ENCODE measurements at places on chromosomes 6 and 20. TPM values are rescaled to one million over a fixed set of nuclear protein-coding genes. Genes with fewer than 3 reads are reported as not detected.

The CST2 gene
- total RNA-seq = not detected

DNA sequence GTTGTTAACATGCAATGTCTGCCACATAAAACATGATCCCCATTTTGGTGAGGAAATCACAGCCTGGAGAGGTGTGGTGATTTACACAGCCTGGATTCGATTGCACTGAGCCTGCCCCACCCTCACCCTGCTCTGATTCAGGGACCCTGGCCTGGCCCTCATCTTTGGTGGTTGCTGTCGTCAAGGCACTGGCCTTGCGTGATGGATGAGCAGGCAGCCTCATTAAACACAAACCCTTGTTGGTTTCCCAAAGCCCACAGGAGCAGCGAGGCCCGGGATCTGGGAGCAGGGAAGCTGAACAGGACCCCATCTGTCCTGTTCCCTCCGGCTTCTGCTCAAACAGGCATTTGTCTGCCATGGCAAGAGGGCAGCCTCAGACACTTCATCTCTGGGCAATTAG, 70.8 kb downstream of the CHMP4B start:
- no peak for DNase-seq

GRCh38 chr6:131628726-131629125, 684 bp upstream of the MED23 start:
- DNase-seq = no peak

The HLA-DOB gene
- total RNA-seq = 0.20 TPM

GRCh38 chr6:75326557-75327258, 42.1 kb upstream of the TMEM30A start:
- DNase-seq = no peak

The ZBTB46 gene
- 27.3 TPM for total RNA-seq

DNA sequence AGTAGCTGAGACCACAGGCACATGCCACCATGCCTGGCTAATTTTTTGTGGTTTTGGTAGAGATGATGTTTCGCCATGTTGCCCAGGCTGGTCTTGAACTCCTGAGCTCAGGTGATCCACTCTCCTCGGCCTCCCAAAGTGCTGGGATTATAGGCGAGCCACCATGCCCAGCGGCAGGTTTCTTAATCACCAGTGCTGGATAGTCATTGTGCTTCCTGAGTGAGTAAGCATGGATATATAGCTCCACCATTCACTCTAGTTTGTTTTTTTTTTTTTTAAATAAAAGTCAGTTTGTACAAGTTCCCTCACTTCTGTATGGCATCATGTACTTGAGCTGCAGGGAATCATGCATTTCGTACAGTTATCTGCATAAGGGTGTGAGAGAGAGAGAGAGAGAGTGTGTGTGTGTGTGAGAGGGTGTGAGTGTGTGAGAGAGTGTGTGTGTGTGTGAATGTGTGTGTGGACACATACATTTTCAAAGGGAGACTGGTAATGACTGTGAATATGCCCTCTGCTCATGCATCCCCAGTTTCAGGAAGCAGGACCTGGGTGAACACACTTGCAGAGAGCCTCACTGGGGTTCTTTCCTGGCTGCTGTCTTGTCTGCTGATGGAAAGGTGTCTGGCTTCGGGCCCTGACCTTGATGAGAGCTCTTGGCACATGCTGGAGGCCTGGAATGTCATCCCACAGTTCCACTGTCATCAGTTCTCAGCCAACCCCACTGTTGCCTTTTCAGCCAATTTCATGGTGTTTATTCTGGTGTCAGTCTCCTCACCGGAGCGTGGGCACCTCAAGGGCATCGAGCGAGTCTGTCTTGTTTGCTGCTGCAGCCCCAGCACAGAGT, 65.0 kb upstream of the XRN2 start:
- no peak for DNase-seq

The MRPL14 gene
- 80.3 TPM for total RNA-seq

The RCAN2 gene
- 3.0 TPM for total RNA-seq

DNA sequence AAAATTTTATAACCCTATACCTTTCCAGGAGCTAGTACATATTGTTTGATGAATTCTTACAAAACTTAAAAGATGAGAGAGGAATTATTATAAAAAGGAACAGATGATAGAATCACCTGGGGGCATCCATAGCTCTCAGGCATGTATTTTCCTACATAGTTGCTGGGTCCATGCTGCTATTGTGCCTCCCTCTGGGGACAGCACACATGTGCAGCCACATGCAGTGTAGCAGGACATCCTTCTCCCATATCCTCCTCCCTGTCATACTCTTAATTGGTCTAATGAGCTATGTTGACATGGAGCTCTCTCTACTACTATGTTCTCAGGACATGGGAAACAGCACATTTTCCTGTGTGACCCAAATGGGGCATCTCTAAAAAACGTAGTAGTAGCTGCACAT, 898.2 kb upstream of the MAP3K7 start:
- no peak for DNase-seq

The C6orf163 gene
- 1.4 TPM for total RNA-seq

The MMP24 gene
- 23.0 TPM for total RNA-seq

DNA sequence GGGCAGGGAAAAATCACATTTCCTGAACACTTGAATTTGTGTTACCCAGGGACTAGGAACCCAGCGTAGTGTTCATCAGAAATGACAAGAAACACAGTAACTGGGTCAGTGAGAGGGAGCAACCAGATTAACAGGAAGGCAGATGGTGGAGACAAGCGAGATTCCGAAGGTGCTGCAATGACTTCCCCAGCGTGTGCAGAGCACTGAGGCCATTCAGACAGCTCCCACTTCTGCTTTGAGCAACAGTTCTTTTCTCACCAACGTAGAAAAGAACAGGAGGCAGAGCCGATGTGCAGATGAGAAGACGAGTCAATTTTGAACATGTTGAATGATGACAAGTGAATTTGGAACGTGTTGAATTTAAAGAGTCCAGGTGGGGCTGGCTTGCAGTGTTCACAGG, 63.1 kb upstream of the IFNGR1 start:
- DNase-seq = no peak

DNA sequence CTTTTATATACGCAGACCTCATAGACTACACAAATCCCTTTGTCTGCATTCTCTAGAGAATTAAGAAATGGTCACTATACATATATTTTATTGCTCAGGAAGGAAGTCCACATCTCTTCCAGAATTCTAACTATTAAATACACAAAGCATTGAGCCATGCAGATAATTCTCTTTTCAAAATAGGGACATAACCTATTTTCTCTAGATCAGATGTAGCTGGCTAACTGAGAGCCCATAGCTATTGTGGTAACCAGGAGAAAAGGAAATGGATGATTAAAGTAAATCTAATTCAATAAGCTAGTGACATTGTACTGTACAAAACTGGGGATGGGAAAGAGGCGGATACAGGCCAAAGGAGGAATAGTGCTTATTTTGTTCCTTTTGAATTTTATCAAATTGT, 137.2 kb downstream of the BACH2 start:
- DNase-seq = no peak

- DNase-seq = no peak
These were observed 407.4 kb downstream of the CD109 start for GRCh38 chr6:74103417-74103816.

GRCh38 chr6:128929869-128930268, 46.9 kb downstream of the LAMA2 start:
- DNase-seq = no peak

- DNase-seq = peak; percentile 39
These were observed 225.4 kb downstream of the PRL start for GRCh38 chr6:22071270-22072041.

- no peak for DNase-seq
These were observed 18.1 kb upstream of the ILRUN start for GRCh38 chr6:34714663-34715062.

DNA sequence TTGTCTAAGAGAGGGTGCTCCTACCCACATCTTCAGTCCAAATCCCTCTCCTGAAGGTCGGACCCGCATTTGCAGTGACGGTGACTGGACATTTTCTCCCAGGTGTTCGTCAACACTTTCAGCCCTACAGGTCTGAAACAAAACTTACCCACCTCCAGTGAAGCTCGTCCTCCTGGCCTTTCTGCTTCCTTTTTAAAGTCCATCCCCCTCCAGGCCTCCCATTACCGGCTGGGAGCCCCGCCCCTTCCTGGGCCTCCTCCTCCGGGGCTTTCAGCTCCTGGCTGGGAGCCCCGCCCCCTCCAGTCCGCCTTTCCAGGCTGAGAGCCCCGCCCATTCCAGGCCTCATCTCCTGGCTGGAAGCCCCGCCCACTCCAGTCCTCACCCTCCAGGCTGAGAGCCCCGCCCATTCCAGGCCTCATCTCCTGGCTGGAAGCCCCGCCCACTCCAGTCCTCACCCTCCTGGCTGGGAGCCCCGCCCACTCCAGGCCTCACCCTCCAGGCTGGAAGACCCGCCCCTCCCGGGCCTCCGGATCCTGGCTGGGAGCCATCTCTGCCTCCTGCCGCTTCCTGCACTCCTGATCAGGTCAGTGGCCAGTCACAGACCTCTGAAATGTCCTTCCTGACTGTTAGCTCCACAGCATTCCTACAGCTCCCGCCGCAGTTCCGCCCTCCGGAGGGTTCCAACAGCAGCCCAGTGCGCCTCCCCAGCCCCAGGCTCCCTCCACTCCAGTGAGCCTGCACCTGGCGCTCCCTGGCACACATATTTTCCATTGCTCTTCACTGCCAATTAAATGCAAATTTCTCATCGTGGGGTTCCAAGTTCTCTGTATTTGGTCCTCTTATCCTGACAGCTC, 98.5 kb downstream of the LY86 start:
- peak; percentile 99 for DNase-seq

- no peak for DNase-seq
These were observed 3.8 kb upstream of the DSP start for GRCh38 chr6:7537565-7538174.

DNA sequence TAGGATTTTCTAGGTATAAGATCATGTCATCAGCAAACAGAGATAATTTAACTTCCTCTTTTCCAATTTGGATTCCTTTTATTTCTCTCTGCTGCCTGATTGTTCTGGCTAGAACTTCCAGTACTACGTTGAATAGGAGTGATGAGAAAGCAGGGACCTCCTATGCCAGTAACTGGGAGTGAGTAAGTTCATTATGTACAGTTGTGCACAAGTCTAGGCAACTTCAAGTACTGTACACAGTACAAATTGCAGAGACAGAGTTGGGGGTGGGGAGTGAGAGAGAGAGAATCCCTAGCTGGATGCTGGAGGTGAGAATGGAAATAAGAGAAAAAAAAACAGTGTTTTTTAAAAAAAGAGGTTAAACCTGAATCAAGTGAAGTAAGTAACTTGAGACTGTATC, 210.2 kb downstream of the MMUT start:
- no peak for DNase-seq

The CD93 gene
- not detected for total RNA-seq

- DNase-seq = no peak
These were observed 36.3 kb downstream of the MARCKS start for GRCh38 chr6:113893451-113893850.

- no peak for DNase-seq
These were observed 19.1 kb downstream of the PTPRA start for GRCh38 chr20:2892376-2892775.

The PLCB1 gene
- total RNA-seq = 11.1 TPM

The TTBK1 gene
- total RNA-seq = 1.6 TPM

GRCh38 chr6:117338567-117338966, 73.2 kb downstream of the VGLL2 start:
- no peak for DNase-seq

The OR2H2 gene
- not detected for total RNA-seq

The SLC32A1 gene
- total RNA-seq = 0.24 TPM

DNA sequence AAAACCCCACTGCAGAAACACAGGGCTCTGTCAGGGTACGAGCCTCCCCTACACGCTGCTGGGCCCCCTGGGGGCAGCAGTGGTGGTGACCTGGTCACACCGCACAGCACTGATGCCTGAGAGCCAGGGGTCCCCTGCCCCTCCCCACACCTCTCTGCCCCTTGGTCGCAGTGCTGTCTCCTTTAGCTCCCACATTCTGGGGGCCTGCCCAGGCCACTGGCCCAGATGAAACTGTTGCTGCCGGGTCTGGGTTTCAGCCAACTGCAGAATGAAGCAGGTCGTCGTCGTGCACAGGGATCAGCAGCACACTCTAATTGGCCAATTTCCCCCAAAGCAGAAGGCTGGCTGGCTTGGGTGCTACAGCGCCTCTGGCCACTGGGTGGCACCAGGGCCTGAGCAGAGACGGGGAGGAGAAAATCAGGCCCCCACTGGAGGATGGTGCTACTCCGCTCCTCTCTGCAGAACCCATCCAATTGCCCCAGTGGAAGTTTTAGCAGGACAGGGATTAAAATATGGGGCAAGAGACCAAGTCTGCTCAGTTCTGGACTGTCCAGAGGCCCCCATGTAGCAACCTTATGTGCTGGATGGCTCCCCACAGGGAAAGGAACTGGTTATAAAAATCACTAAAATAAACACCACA, 26.1 kb downstream of the DIDO1 start:
- DNase-seq = peak; percentile 93

DNA sequence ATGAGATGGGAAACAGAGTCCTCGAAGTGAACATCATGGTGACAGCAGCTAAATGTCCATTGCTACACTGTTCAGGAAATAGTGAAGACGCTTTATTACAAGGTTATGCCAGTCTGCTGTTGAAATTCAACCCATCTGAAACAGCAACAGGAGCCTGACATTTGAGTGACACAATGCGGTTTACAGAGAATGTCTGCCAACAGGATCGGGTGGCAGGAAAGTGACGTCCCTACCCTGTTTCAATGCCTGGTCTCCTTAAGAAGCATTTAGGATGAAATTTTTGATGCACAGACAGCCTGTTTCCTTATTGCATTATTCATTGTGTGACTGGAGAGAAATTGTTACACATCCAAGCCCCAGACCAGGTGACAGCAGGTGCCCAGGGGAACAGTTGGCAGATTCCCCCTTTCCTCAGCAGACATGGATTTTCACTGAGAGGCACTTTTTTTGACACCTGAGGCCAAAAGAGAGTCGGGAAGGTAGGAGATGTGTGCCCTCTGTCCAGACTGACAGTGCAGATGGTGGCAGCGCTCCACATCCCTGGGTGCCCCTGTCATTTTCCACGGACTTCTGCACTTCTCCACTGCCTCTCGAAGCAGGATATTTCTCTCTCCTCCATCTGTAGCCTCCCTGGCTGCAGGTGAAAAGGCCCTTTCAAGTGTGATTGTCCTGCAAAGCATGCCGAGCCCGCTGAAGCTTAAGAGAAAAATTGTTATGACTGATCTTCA, 87.9 kb downstream of the BFSP1 start:
- no peak for DNase-seq

DNA sequence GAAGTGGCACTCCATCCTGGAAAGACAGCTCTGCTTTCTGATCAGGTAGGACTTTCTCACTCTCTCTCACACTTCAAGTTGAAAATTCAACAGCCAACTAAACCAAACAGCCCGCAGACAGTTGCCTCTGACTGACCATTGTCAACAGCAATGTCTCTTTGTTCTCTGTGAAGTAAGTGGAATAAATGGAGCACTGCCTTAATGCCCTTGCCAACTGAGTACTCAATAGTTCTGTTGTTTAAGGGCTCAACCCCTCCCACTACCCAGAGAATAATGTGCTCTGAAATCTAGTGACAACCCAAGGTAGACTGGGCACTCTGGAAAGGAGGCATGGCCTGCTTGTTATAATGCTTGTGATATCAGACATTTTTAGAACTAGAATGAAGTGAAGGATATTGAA, 16.8 kb upstream of the BCLAF1 start:
- DNase-seq = no peak

- DNase-seq = no peak
These were observed 47.9 kb upstream of the RNF8 start for GRCh38 chr6:37305841-37306425.

- DNase-seq = no peak
These were observed 9.6 kb downstream of the DSE start for GRCh38 chr6:116380346-116380745.

GRCh38 chr20:33744773-33745385, 13.1 kb downstream of the ZNF341 start:
- no peak for DNase-seq

The HCRTR2 gene
- not detected for total RNA-seq

GRCh38 chr6:36336779-36337241, at the start of gene BNIP5:
TSS of gene BNIP5 (minus strand) at chr6:36336888. CDS start at chr6:36330690, 6,198 bp downstream.
- no peak for DNase-seq

The TMEM239 gene
- total RNA-seq = not detected

The GINS1 gene
- 74.3 TPM for total RNA-seq

The STX7 gene
- 30.0 TPM for total RNA-seq

All from H9 (cell line).